ENCODE measurements at places on chromosomes 2 and 18. TPM values are rescaled to one million over a fixed set of nuclear protein-coding genes. Genes with fewer than 3 reads are reported as not detected.

SOX11 gene
- 0.97 TPM for total RNA-seq

SLC9A4 gene
- total RNA-seq = not detected

DNA sequence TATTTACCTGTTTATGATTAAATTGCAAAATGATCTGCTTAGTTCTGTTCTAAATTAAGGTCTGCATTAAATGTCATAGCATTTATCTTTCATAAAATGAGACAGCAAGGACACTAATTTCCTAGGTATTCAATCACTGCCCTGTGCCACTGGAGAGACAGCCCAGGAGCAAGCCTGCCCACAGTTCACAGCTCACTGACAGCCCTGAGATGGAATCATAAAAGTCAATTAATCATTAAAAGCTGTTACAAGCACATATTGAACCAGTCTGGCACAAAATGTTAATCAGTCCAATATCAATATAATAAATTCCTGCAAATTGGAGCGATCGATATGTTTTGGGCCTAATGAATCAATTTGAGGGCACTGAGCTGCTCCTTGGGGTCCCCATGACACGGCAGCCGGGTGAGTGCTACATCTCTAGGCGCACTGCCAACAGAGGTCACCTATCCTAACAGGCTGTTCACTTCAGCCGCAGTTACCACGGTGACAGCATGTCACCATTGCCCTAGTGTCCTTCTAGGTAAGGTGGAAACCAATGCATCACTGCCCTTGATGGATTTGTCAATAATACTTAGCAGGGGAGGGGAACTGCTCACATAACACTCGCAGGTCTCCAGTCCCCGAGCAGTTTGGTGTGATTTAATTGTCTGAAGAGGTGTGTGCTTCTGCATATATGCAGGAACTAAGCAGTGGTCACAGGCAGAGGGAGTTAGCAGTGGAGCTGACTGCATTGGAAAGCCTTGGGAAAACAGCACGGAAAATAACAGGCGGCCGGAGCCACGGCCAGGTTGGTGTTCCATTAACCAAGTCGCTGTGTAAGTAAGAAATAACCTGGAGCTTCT is 47.3 kb downstream of the POU3F3 start:
- DNase-seq = no peak

- DNase-seq = no peak
Observed at GRCh38 chr18:47876813-47877212, 53.6 kb downstream of the SMAD2 start.
